ENCODE measurements at places on chromosomes 11 and 22. TPM values are rescaled to one million over a fixed set of nuclear protein-coding genes. Genes with fewer than 3 reads are reported as not detected.

The OVOL1 gene
- total RNA-seq = not detected

- H3K27ac ChIP-seq = no peak overlapping the region
- no peaks in the 10 kb centered on the region for H3K4me1 ChIP-seq
- no peak overlapping the region for H3K4me3 ChIP-seq
- no peaks in the 10 kb centered on the region for H3K36me3 ChIP-seq
- H3K27me3 ChIP-seq = no peaks in the 10 kb centered on the region
- no peak for DNase-seq
Measured at GRCh38 chr11:2760196-2760871, 60.5 kb upstream of the KCNQ1OT1 start.

DNA sequence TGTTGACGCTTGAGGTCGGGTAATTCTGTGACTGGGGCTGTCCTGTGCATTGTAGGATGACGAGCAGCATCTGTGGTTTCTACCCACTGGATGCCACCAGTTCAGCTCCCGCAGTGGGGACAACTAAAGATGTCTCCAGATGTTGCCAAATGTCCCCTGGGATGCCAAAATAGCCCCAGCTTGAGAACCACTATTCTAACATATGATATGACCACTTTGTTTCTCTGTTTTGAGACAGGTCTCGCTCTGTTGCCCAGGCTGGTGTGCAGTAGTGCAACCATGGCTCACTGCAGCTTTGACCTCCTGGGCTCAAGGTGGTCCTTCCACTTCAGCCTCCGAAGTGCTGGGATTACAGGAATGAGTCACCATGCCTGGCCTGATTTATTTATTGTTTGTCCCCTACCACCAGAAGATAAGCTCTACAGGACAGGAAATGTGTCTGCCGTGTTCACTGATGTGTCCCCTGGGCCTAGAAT lies 4.4 kb upstream of the MEN1 start:
- DNase-seq = no peak
- no peaks in the 10 kb centered on the region for H3K27me3 ChIP-seq
- H3K4me1 ChIP-seq = peaks cover 4% of the 10 kb centered on the region
- H3K36me3 ChIP-seq = no peaks in the 10 kb centered on the region
- no peak overlapping the region for H3K27ac ChIP-seq

GRCh38 chr22:32723643-32724042 lies 77.9 kb upstream of the TIMP3 start:
- no peak overlapping the region for H3K4me3 ChIP-seq
- peak overlapping the region; percentile 57 for H3K27ac ChIP-seq
- H3K4me1 ChIP-seq = peaks cover 17% of the 10 kb centered on the region
- DNase-seq = no peak

GRCh38 chr22:19811211-19811621 lies 43.5 kb downstream of the GNB1L start:
- DNase-seq = no peak
- H3K27me3 ChIP-seq = no peaks in the 10 kb centered on the region
- H3K27ac ChIP-seq = no peak overlapping the region
- H3K4me3 ChIP-seq = no peak overlapping the region
- peaks cover 4% of the 10 kb centered on the region for H3K4me1 ChIP-seq

DNA sequence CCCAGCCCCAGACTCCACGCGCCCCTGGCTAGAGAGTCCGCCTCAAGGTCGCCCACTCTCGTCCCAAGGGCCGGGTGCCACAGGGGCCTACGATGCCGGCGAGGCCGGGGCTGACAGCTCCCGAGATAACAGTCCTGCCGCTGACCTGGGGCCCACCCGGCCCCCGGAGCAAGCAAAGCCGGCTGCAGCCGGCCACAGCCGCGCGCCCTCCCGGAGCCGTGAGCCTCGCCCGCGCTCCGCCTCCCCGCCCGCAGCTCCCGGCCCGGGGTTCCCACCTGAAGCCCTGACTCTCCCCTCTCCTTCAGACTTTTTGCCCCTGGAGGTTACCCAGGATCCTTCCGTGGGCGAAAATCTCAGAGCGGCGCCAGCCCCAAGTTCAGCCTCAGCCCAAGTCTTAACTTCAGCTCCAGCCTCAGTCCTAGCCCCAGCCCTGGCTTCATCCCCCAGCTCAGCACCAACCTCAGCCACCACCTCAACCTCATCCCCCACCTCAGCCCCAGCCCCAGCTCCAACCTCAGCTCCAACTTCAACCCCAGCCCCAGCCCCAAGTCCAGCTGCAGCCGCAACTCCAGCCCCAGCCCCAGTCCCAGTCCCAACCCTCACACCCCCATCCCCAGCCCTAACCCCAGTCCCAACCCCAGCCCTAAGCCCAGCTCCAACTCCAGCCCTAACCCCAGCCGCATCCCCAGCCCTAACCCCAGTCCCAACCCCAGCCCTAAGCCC lies 1.7 kb downstream of the KLHDC7B start:
- peaks cover 10% of the 10 kb centered on the region for H3K27me3 ChIP-seq
- H3K36me3 ChIP-seq = no peaks in the 10 kb centered on the region
- peaks cover 37% of the 10 kb centered on the region for H3K4me1 ChIP-seq
- H3K4me3 ChIP-seq = no peak overlapping the region

The SCN4B gene
- total RNA-seq = 8.4 TPM

The DBX1 gene
- not detected for total RNA-seq

The HSPB2 gene
- 1.2 TPM for total RNA-seq

DNA sequence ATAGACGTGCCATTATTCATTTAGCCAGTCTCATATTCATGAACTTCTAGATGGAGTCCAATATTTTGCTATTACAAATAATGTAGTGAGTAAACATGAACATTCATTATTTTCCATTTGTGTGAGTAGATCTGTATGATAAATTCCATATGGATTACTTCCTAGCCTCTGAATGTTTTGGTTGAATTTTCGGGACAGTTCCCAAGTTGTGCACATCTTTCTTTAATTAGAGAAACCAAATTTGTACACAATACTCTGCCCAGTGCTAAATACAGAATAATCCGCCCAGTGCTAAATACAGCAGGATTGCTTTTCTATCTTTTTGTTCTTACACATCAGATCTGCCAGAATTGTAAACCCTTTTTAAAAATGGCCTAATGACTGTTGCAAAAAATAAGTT lies 17.1 kb upstream of the APLP2 start:
- H3K27me3 ChIP-seq = no peaks in the 10 kb centered on the region
- no peak for DNase-seq
- H3K4me3 ChIP-seq = no peak overlapping the region
- H3K36me3 ChIP-seq = no peaks in the 10 kb centered on the region
- H3K27ac ChIP-seq = no peak overlapping the region

DNA sequence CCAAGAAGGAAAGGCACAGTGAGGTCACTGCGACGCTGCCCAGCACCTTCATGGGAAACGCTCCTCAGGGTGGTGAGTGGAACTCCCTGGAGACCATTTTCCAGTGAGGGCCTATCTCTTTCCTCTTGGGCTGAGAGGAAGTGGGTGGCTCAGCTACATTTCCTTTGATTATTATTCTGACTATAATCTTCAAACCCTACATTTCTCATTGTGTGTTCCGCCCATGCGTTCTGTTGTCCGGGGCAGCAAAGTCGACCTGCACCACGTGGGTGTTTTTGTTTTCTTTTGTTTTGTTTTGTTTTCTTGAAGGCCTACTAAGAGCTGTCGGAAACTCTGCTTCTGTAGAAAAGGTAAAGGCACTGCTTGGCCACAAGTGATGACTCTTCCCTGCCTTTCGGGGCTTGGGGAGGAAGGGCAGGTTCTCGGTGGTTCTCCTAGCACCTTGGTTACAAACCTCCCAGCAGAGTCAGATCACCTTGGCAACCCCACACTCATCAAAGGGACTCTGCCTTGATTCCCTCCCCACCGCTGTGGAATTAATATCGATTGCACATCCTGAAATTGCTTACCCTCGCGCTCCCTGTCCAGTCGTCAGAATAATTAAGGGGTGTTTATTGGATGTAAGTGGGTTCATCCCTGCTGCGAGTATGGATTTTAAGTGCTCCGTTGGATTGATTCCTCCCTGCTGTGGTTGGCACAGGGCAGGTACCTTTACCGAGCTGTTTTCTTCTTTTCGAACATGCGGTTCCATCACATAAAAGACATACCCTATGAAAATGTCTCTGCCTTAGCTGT lies 7.3 kb downstream of the PARVB start:
- peak overlapping the region; percentile 34 for H3K27ac ChIP-seq
- no peaks in the 10 kb centered on the region for H3K27me3 ChIP-seq
- H3K4me3 ChIP-seq = no peak overlapping the region
- H3K4me1 ChIP-seq = peaks cover 35% of the 10 kb centered on the region
- no peak for DNase-seq
- no peaks in the 10 kb centered on the region for H3K36me3 ChIP-seq

DNA sequence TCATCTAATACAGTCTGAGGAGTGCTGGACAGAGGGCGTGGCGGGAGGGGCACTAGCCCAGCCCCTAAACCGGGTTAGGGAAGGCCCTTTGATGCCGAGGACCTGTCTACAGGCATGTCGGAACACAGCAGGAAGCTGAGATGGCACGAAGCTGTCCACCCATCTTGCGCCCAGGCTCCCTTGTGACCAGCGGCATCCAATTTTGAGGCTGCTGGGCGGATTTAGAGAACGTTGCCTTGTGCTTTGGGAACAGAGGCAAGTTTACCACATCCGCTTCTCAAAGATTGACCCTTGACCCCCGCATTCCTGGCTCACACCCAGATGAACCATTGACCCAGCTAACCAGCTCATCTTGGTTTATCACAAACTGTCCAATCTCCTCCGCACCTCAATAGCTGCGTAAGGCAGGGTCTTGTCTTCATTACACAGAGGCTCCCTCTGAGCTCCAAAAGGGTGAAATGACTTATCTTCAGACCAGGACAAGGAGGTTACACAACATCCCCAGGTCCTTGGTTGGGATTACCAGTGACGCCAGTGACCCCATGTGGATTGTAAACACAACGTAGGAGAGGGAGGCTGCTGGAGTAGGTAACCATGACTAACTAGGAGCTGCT lies 4.5 kb downstream of the FAM83F start:
- H3K27ac ChIP-seq = no peak overlapping the region
- H3K36me3 ChIP-seq = no peaks in the 10 kb centered on the region
- H3K4me1 ChIP-seq = peaks cover 33% of the 10 kb centered on the region
